ENCODE measurements at places on chromosomes 1 and 21.
A peak's percentile ranks its signal among the peaks of the same experiment; 100 is the strongest.

DNA sequence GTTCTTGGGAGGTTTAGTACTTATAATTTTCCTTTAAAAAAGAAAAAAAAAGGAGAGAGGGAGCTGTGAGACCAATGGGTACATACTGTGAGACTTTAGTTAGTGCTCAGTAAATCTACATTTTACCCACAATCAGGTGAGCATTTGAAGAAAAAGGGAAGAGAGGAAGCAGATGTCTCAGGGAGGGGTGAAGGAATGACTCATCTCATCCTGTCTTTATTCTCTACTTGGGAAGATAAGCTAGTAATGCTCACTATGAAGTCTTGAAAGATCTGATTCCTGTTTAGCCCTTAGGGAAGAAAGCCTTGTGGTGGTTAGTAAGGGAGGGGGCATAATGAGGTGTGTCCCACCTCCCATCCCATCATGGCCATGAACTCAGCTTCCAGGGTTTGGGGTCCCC lies 112.6 kb downstream of the PLD5 start:
- DNase-seq: no peak

- DNase-seq: peak; percentile 86
These were observed 184.2 kb downstream of the ETS2 start for GRCh38 chr21:38989745-38990423.

GRCh38 chr1:178495741-178496409 lies 889 bp downstream of the CLEC20A start:
- no peak for DNase-seq

GRCh38 chr1:162081316-162081715 lies 11.8 kb downstream of the NOS1AP start:
- DNase-seq: no peak

DNA sequence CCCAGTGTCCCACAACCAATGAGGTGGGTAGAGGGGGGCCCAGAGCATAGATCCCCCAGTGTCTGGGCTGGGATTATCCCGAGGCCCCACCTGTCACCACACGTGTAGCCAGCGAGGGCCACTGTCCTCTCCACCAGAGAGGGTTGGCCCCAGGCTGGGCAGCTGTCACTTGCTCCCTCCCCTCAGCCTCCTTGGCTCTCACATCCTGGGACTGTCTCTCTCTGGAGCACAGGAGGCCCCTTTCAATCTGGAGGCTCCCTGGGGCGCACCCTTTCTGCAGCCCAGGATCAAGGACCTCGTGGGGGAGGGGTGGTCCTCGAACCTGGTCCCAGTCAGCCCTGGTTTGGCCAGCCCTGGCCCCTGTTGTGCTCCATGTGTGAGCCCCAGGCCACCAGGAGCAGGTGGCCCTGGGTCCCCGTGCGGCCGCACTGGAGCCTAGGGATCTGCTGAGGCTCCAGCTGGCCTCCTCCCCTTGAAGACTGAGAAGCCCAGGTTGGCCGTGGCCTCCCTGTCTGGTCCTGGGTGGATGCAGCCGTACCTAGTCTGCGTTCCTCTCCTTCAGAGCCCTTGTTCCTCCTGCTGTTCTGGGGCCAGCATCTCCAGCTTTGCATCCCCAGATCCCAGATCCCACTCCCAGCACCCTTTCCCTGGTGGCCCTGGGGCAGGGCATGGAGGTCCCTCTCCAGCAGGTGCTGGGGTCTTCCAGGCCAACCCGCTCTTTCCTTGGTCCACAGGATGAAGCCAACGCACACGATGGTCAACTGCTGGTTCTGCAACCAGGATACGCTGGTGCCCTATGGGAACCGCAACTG lies 6.7 kb downstream of the TMEM201 start:
- DNase-seq: no peak

DNA sequence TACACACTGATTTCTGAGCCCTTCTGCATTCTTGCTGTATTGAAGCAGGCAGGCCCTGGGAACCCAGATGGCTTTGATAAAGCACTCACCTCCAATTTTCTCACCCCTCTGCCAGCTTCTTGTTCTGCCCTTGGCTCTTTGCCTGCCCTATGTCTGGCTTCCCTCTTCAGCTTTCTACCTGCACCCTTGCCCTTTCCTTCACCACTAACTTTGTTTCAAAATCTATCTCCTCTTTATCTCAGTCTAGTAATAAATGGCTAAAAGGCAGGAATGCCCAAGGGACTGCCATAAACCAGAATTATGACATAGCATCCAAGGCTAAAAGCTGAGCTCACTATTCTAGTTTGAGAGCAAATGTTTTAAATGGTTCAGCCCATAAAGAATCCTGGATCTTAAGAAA lies 178.7 kb downstream of the TNR start:
- DNase-seq: no peak

GRCh38 chr1:164064501-164064900 lies 494.5 kb upstream of the PBX1 start:
- no peak for DNase-seq

DNA sequence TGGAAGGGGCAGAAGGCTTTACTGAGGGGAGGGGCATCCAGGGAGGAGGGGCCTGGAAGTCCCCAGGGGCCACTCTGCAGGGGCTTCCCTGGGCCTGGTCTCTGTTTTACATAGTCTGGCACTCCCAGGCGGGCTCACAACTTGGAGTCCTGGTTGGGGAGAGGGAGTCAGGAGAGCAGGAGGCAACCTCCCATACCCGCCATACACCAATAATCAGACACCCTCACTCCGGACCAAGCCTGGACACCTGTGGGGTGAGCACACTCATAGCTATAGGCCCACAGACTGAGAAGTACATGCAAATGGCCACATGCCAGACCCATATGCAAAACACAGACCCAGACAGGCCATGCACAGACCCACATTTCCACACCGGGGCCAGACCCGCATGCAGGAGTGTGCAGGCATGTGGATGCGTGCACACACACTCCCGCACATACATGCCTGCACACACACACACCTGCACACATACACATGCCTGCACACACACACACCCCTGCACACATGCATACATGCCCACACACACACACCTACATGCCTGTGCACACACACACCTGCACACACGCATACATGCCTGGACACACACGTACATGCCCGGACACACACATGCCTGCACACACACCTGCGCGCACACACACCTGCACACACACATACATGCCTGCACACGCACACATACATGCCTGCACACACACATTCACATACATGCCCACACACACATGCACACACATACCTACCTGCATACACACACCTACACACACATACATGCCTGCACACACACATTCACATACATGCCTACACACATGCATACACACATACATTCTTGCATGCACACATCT lies 89.5 kb upstream of the RUNX3 start:
- no peak for DNase-seq

GRCh38 chr1:62906428-62906886 lies 122.5 kb downstream of the ATG4C start:
- no peak for DNase-seq

- DNase-seq: no peak
These were observed 2.1 kb upstream of the RAB3GAP2 start for GRCh38 chr1:220274251-220274855.

DNA sequence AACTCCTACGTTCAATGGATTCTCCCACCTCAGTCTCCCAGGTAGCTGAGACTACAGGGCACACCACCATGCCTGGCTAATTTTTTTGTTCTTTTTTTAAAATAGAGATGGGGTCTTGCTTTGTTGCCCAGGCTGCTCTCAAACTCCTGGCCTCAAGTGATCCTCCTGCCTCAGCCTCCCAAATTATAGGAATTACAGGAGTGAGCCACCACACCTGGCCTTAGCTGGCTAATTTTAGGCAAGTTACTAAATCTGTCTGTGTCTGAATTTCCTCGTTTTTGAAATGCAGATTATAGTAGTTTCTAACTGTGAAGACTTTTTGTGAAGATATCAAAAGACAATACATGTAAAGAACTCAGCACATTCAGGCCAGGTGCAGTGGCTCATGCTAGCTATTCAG lies 13.7 kb downstream of the ACBD6 start:
- no peak for DNase-seq

DNA sequence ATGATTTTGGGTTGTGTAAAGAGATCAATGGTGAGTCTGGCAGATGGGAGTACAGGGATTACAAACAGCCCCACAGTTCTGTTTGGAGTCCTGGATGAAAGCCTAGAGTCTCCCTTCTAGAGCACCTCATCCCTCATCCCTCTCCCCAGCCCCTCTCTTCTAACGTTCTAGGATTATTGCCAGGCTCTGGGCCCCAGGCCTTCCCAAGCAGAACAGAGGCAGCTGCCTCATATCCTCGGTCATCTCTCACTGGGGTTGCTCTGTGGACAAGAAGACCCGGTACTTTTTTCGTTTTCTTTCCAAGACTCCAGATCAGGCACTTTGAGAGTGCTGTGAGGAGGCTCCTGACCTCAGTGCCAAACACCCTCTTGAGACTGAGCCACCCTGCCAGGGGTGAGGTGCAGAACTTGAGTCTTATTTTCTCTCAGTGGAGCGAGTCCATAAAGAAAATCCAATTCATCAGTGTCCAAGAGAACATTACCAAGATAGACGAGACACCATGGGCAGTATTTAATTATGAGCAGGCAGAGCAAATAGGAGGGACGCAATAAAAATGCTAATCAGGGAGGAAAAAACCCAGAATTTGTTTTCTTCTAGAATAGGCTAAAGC lies 17.1 kb upstream of the KCND3 start:
- DNase-seq: no peak

GRCh38 chr1:10538646-10539355 lies 64.1 kb downstream of the PEX14 start:
- DNase-seq: no peak

- DNase-seq: peak; percentile 57
These were observed 35.6 kb upstream of the RRP15 start for GRCh38 chr1:218249338-218250140.

DNA sequence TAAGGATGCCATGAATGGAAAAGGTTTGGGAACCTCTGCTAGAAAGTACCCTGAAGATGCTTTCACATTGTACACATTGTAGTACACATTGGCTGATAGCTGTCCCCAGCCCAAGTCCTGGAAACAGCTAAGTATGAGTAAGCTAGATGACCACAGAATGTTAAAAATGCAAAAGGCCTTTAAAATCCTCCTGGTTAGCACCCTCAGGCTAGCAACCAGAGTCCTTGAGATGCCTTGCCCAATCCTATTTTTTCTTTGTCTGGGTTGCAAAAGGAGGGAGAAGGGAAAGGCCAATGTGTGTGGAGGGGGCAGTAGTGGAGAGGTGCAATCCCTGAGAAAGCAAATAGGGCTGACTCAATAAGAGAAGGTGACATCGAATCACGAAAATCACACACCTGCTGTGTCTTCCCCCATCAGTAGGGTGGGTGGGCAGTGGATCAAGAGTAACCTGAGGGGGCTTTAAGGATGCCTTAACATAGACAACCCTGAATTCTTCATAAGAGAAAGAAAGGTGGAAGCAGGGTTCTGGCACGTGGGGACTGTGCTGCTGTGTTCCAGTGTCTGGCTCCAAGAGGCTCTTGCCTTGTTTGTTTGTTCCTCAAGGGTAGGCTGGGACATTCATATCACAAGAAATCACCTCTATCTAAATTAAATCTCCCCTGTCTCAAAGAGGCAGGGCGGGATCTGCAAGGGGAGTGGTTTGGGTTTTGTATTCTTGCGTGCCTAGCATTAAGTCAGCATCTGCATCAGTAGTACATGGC lies 266.2 kb upstream of the PLXNA2 start:
- DNase-seq: no peak

DNA sequence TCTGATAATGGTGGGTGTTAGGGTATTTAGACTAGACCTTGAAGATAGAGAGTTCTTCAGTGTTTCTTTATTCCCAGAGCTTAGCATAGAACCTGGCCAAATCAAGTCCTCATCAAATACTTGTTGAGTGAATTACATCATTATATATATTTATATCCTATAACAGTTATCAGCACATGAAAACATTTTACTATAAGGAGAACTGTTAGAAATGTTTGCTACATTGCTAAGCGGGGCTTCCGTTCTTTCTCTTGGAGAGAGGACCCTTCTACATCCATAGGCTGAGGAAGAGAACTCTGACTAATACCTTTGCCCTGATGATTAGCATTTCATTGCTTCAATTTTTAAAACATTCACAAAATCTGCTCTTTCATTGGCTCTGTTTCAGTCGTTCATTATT lies 66.5 kb upstream of the NBL1 start:
- no peak for DNase-seq

DNA sequence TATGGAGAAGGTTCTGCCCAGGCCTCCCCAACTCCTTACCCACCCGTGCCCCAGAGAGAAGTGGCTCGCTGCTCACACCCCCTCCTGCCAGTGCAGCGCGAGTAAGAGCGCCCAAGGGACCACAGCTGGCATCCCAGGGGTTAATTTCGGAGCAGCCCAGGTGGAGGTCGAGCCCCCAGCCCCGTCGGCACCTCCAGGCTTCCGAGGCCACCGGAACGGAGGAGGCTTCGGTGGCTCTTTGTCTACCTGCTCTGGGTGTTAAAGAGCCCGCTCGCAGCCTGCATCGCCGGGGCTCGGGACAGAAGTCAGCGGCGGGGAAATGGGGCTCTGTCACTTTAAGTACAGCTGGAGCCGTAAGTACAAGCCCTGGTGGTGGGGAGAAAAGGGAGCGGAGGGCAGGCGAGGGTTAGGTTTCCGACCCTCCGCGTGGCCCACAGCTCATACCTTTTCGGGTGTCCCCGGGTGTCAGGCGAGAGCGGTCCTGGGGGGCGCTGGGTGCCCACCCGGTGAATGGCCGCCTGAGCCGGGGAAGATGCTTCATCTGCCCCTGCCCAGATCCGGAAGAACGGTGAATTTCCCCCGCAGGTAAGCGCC lies 89.4 kb upstream of the IPO9 start:
- DNase-seq: peak; percentile 47

DNA sequence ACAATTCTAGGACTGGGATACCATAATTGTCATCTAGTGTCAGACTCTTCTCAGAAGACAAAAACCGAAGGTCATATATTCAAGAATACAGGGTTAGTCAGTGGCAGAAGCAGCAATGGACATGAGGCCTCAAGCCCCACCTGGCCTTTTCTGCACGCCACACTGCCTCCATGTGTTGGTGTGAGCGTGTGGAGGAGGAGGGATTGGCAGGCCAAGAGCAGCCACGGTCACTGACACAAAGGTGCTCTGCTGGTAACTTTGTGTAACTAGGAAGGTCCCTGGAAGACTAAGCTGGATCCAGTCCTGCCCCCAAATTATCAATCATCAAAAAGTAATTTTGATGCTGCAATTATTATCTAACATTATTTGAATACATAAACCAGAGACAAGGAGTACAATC lies 34.9 kb downstream of the HSF2BP start:
- DNase-seq: no peak

DNA sequence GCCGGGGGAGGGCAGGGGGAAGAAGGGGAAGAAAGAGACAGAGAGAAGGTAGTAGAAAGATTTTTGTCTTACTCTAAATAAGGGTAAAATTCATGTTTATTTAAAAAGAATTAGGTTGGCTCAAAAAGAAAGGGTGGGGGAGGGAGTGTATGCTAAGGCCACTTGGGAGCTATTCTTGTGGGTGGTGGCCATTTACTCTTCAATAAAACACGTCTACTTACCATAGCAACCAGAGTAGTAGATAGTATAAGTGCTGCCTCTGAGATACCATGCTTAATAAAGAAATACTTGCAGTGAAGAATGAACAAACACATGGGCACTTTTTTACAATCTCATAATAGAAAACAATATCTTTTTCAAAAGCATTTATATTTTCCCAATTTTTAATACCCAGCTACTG lies 538.1 kb upstream of the PTBP2 start:
- no peak for DNase-seq

- DNase-seq: peak; percentile 32
These were observed 6.9 kb upstream of the NOS1AP start for GRCh38 chr1:162062542-162063015.

- DNase-seq: peak; percentile 46
These were observed 5.2 kb downstream of the FOXD3 start for GRCh38 chr1:63327417-63328054.

- no peak for DNase-seq
These were observed 23.3 kb downstream of the TTC34 start for GRCh38 chr1:2778220-2778592.

- DNase-seq: no peak
These were observed 9.8 kb downstream of the GREM2 start for GRCh38 chr1:240602189-240602588.

- peak; percentile 85 for DNase-seq
These were observed at the start of gene RHBDL2 for GRCh38 chr1:38941527-38942019. Gene RHBDL2 (minus strand): TSS chr1:38941830. CDS start chr1:38919212, 22,618 bp downstream.
